ENCODE measurements at places on chromosomes 1 and 21. TPM values are rescaled to one million over a fixed set of nuclear protein-coding genes. Genes with fewer than 3 reads are reported as not detected.

TBX15 gene
- total RNA-seq = not detected

IQCC gene
- 1.8 TPM for total RNA-seq

TNFAIP8L2 gene
- not detected for total RNA-seq

FCRL6 gene
- not detected for total RNA-seq

NPHS2 gene
- total RNA-seq = not detected

DIPK1A gene
- total RNA-seq = 8.8 TPM

CELA2A gene
- not detected for total RNA-seq

PIGP gene
- 15.8 TPM for total RNA-seq

PRUNE1 gene
- 17.8 TPM for total RNA-seq

TMPRSS2 gene
- total RNA-seq = 0.13 TPM

PEF1 gene
- 45.3 TPM for total RNA-seq

FALEC gene
- 0.33 TPM for total RNA-seq

KRTAP20-1 gene
- not detected for total RNA-seq

SYT11 gene
- 1.2 TPM for total RNA-seq

FBXO2 gene
- 9.3 TPM for total RNA-seq

ENSA gene
- total RNA-seq = 140 TPM

OR2L5 gene
- not detected for total RNA-seq

C8A gene
- total RNA-seq = not detected

Data from A549 treated with AZD2906 at 1 μM for 4 hours (cell line).